ENCODE measurements at places on chromosomes 6 and 20.

DNA sequence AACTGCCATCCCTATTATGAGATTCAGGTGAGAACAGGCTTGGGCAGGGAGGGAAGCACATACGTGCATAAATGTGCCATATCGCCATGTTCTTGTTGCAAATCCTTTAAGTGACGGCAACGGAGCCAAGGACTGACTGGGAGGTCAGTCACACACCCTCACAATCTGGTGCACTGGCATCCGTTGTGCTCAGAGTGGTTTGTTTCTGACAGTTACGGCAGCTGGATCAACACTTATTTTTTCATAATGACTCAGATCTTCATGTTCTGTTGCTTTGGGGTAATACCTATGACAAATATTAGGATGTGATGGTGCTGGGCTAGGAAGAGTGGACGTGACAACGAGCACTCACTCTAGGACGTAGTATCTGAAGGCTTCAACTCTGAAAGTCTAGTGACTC is 56.2 kb upstream of the PREP start:
- peak; percentile 63 for DNase-seq

- DNase-seq, result no peak
Measured at GRCh38 chr20:56715309-56715708, 86.2 kb downstream of the TFAP2C start.

DNA sequence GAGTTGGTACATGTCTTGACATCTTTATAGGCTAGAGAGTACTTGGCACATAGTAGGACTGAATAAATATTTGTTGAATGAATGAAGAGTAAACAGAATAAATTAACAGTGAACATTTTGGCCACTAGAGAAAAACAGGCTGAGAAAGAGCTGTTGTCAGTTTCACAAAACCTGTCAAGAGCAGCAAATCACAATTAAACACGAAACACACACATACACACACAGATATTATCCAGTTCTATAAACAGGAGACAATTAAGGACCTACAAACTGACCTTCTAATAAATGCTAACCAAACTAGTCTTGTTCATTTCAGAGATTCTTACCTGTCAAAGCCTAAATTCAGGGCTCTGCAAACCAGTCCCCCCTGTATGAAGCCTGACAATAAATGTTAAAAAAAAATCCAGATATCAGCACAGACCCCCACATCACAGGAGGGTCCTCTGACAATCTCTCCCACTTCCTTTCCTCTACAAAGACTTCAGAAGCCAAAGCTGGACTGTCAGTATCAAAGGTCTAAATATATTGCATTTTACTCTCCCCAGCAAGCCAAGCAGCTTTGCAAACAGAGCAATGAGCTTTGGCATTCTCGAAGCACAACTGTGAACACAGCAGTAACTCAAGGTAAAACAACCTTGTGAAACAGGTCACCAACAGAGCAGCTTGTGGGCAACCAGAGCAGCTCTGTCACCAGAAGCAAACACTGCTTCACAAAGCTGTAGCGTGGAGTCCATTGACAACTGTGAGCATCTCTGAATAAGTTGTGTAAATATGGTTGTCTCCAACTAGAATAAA is 229.9 kb downstream of the TBXT start:
- no peak for DNase-seq

- peak; percentile 5 for DNase-seq
Measured at GRCh38 chr6:138691595-138692057, 81.9 kb upstream of the CCDC28A start.

- DNase-seq, result no peak
Measured at GRCh38 chr6:73299151-73299971, 36.4 kb upstream of the KHDC1 start.

DNA sequence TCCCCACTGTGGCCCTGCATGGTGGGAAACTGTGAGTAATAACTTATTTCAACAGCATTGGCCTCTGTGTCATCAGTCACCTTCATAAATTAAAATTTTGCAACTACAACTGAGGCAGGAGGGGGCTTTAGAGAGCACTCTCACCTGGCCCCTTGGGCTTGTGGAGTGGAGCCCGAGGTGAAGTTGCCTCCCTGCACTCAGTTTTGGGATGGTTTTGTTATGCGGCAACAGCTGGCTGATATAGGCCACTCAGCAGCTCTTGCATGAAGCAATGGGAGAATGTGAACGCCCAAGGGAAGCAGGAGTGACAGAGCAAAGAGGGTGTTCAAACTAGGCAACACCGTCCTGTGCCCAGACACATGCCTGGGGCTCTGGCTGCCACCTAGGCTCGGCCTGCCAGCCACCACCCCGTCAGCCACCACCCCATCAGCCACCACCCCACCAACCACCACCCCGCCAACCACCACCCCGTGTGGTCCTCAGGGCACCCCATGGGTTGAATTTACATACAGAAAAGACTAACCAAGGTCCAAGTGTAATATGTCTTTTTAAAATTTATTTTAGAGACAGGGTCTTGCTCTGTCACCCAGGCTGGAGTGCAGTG is 4.3 kb upstream of the GFRA4 start:
- DNase-seq, result no peak

GRCh38 chr6:158849899-158850806 is 31.0 kb upstream of the EZR start:
- DNase-seq, result peak; percentile 71

GRCh38 chr6:118134736-118135135 is 227.7 kb downstream of the SLC35F1 start:
- DNase-seq, result no peak

DNA sequence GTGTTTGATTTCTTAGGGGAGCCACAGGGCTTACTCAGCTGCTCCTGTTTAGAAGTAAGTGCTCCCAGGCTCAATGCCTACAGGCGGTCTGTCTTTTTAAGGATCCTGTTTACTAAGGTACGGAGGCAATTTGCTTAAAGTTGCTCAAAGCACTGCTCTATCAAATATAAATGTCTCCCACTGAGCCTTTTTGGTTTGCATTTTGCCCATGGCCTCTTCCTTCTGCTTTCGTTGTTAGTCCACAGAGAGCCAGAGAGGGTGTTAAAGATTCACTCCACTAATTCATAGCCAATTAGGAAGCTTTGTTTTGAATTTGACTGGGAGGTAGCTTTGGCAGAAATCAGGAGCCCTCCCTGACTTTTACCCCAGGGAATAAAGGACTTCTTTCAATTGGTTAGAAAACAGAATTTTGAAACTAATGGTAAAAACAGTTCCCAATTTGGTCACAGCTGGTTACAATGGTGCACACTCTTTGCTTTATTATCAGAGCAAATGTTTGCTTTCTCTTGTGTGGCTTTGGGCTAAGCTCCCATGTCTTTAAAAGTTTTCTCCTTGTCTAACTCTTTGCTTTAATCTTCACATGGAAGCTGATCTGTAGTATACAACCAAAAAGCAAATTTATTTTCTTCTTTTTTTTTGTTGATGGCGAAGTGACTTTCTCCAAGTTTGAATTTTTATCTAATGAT is 126.2 kb downstream of the IMPG1 start:
- no peak for DNase-seq

GRCh38 chr6:106925948-106926347 is 48.6 kb downstream of the CD24 start:
- DNase-seq, result no peak

DNA sequence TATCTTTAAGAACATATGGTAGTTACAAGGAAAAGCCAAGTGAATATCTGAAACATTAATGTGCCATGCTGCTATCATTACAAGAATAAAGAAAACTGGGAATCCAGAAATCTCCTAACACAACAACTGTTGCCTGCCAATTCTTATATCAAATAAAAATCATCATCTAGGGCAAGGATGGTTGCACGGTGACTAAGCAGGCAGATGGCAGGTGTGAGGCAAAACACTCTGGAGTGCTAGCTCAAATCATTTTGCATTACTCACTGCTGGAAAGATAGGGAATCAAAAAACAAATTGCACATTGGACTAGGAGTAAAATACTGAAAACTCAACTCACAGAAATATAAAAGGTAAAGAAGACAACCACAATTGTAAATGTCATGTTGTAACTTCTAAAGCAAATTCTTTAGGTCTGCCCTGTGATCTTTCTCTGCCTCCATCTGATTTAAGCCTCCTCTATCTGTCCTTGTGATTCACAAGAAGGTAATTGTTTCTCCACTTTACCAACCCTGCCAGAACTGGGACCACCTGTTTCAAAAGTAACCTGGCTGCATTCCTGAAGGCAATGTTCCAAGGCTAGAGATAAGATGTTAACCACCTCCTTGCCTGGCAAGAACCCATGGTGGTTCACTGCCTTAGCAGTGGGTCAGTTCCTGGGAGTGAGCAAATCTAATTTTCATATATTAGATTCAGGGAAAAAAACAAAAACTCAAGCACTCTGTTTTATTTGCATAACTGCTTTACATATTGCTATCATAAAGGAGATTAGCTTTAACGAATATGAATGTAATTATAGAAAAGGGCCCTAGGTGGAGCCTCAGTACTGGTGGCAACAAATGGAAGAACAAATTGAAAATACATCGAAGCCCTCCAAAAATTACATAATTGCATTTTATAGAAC is 33.1 kb upstream of the LCA5 start:
- no peak for DNase-seq

DNA sequence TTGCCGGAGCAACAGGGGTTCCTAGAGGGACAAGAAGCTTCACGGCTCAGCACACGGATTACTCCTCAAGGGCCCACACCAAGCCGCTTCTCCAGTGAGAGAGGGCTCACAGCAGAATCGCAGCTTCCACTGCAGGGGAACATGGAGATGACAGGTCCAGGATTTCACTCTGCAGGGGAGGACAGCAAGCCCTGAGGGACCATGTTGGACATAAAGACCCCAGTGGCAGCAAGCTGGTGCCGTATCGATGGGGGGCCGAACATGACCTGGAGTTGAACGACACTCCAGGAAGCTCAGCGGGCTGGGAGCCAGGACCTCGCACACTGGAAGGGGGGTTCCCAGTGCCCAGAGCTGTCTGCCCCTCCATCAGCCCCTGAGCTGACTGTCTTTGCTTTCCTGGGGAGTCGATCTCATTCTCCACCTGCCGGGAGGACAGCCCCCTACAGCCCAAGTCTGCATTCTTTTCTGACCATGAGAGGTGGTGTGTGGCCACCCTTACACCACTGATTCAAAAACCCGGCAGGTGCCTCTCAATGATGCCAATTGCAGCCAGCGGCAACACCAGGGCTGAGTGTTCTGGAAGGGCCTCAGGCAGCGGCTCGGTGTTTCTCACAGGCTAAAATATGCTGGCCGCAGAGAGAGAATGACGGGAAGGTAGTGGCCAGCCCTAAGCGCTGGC is 194.5 kb upstream of the CDH4 start:
- no peak for DNase-seq

- DNase-seq, result peak; percentile 28
Measured at GRCh38 chr20:10673176-10673841, 490 bp downstream of the JAG1 start.

DNA sequence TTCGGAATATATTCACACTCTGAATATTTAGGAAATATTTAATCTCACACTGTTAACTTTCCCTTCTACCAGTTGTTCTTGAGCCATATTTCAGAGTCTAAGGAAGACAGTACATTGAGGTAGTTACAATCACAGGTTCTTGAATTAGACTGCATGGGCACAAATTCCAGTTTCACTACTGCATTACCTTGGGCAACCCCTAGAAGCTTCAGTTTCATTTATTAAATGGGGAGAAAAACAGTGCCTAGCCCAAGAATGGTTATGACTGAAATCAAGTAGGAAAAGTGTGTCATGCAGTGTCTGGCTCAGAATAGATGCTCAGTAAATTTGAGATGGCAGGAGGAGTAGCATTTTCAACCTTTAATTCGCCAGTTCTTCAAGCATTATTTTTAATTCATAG is 124.5 kb upstream of the SAMD5 start:
- no peak for DNase-seq

- no peak for DNase-seq
Measured at GRCh38 chr20:25697132-25697446, 436 bp upstream of the ZNF337 start.

DNA sequence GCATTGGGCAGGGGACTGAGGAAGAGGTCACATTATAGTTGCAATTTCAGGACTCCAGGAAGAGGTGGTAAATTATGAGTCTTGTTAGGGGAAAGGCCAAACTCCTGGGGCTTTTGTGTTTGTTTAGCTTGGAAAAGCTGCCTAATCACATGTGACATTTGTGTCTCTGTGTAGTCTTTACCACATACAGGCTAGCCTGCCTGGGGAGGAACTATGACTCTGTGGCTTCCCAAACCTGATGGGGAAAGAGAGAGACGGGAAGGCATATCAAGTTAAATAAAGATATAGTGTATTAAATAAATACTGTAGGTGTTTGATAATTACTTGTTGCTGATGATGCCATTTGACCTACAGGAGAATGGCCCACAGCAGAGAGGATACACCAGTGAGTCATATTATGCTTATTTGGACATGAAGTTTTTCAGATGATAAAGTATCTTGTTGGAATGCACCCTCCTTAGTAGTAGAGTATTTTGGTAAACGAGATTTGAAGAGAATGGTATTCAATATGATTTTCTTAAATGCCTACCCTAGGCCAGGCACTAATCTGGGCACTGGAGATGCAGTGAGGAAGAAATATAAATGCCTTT is 4.0 kb downstream of the BLTP3A start:
- no peak for DNase-seq

GRCh38 chr6:100845676-100846075 is 35.5 kb downstream of the ASCC3 start:
- DNase-seq, result no peak

GRCh38 chr6:169169375-169169774 is 84.3 kb downstream of the THBS2 start:
- DNase-seq, result no peak

DNA sequence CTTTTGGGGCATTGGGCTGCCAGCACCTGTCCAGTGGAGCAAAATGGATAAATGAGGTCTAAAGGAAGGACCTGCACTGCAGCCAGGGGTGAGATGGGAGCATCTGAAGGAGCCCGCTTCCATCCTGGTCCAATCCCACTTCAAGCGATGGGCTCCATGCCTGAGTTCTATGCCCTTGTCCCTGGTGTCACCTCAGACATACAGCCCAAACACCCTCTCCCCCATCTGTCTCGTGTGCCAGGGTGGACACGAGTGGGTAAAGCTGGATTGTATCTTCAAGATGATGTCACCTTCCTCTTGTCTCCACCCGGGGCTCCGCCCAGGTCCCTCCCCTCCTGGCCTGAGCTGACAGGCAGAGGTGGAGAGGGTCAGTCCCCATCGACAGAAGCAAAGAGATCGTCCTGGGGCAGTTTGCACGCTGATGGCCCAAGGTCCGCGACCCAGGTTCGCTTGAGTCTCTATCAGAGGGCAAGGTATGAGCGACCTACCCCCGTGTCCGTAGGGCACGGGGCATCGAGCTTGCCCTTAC is 544 bp downstream of the SMIM29 start:
- peak; percentile 66 for DNase-seq

All from activated CD8-positive, alpha-beta T cell treated with anti-CD3 and anti-CD28 coated beads for 36 hours (primary cell).